Motor neuron (in vitro differentiated cells): ENCODE measurements at places on chromosomes 16 and 17. TPM values are rescaled to one million over a fixed set of nuclear protein-coding genes. Genes with fewer than 3 reads are reported as not detected.
A peak's percentile ranks its signal among the peaks of the same experiment; 100 is the strongest.

KRTAP2-1 gene
- total RNA-seq, result not detected in 2 replicates

SEZ6L2 gene
- total RNA-seq, result 72.8 and 79.6 TPM in 2 replicates

CDR2L gene
- total RNA-seq, result 16.0 and 16.3 TPM in 2 replicates

MT3 gene
- 4.9 and 5.0 TPM in 2 replicates for total RNA-seq

TBC1D3H gene
- not detected in 2 replicates for total RNA-seq

PRKCA gene
- 7.9 and 8.1 TPM in 2 replicates for total RNA-seq

DNA sequence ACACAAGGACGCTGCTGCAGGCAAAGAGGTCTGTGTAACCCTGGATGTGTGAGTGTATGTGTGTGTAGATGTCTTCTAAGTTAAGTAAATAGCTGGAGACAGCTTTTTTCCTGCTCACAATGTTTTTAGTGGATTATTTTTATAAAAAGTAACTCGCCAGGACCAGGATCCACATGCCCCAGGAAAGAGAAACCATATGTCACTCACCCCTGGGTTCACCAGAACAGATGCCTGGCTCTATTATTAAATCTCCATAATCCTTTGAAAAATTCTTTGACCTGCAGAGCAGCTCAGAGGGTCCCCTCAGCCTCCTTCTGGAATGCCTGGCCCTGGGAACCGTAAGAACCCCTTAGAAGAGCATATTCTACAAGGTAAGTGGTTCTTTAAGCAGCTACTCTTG is 18.0 kb downstream of the ABCC12 start:
- ATAC-seq, result no peak

GRCh38 chr17:45432405-45433158 is at the start of gene ARHGAP27:
ARHGAP27 (minus strand) TSS chr17:45432870; CDS start chr17:45430279, 2,591 bp downstream.
- peak; percentile 5 for ATAC-seq

DNA sequence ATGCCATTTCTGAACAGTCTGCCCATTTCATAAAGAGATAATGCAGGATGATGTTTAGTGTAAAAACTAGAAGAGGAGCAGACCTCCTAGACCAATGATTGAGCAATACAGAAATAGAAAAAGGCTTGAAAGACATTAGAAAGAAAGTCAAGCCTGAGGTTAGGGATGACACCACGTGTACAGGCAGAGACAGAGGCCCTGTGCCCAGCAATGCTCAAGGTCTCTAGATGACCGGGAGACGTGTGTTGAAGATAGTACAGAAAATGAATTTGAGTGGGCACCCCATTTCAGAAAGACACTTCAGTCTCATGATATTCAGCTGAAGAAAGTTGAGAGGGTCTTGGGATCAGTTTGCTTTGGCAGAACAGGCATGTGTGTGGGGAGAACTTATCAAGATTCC is 5.4 kb downstream of the GID4 start:
- no peak for ATAC-seq

GRCh38 chr17:22265807-22266206 is 573.5 kb downstream of the KCNJ18 start:
- ATAC-seq, result no peak

DNA sequence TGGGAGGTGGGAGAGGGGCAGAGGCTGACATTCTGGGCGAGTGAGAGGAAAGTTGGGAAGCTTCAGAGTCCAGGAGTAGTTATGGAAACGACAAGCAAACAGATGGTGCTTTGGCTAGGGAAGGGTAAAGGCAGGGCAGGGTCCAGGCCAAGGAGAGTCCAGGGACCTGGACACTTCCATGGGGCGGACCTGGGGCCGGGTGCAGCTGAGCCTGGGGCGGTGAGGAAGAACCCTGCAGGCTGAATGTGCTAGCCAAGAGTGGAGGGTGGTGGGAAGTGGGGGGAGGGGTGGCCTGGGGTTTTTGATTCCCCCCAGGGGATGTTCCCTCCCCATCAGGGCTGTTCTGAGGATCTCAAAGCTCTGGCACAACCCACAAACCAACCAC is 2.6 kb downstream of the PPP1R9B start:
- peak; percentile 3 for ATAC-seq

DNA sequence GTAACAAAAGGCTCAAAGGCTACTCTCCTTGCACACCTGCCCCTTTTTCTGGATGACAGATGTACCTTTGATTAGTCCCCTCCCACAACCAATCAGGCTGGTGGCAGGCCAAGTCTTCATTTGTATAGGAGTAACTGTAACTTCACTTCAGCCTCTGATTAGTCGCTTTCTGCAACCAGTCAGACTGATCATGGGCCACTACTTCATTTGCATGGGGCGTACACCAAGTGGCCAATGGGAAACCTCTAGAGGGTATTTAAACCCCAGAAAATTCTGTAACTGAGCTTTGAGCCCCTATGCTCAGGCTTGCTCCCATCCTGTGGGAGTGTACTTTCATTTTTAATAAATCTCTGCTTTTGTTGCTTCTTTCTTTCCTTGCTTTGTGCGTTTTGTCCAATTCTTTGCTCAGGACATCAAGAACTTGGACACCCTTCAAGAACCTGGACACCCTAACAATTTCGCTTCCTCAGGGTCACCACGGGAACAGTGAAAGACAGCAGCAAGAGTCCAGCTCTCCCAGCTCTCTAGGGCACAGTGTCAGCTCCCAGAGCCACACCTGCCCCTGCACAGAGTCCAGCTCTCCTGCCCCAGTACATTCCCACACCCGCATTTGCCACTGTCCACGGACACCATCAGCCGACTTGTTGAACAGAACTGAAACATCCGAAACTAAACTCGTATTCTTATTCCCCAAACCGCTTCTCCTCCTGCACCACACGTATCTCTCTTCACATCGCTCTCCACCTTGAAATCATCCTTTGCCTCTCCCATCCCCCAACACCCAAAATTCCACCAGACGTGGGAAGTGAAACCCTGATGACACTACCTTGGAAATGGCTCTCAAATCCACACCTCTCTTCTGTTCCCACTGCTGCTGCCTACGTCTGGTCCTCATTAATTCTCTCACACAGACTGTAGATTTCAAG is 53.4 kb downstream of the ABCC12 start:
- ATAC-seq, result no peak

DNA sequence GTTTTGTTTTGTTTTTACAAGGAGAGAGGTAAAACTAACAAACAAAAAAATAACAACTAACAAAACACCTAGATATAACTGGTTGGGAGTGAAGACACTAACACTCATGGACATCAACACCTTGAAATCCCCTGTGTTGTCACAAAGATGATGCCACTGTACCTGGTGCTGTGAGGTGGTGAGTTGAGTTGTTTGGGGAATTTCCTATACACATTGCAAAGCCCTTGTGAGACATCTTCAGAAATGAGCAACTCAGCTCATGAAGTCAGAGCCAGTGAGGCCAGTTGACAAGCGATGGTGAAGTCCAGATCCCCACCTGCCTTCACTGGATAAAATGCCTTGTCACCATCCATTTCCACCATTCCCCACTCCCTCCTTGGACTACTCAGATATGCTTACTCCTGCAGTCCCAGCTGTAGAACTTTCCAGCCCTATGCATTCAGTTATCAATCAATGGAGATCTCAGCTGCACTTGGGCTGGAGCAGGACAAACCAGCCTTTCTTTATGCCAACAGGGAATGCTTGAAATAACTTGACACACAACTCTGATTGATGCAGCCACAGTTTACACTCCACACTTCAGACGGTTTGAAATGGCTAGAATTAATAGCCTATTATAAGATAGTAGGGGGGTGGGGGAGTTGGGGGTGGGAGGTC is 22.2 kb downstream of the ANKFN1 start:
- ATAC-seq, result no peak

- ATAC-seq, result no peak
Observed at GRCh38 chr16:595942-596735, 6.3 kb downstream of the RAB40C start.

DNA sequence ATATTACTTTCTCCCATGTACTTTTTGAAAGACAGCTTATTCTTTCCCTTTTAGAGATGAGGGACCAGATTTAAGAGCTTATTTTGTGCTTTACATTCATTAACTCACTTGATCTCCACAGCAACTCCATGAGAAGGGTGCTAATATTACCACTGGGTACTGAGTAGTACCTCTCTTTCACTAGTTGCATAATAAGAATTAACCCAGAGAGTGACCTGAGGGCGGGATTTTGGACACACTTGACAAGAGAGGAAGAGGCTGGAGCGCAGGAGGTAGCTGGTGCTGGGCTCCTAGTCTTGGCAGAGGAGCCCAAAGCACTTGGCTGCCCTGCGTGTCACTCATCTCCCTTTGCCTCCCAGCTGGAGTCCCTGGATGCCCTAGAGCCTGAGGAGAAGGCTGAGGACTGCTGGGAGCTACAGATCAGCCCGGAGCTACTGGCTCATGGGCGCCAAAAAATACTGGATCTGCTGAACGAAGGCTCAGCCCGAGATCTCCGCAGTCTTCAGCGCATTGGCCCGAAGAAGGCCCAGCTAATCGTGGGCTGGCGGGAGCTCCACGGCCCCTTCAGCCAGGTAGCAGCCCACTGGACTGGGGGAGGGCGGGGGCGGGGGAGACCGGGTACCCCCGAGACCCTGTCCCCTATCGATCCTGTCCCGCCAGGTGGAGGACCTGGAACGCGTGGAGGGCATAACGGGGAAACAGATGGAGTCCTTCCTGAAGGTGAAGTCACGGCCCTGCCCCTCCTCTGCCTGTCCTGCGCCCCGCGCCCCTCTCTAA is 1.7 kb upstream of the MAZ start:
- no peak for ATAC-seq

- no peak for ATAC-seq
Observed at GRCh38 chr17:50699410-50699809, 8.3 kb downstream of the ANKRD40 start.

GRCh38 chr17:51913491-51914205 is 244.9 kb downstream of the CA10 start:
- no peak for ATAC-seq

DNA sequence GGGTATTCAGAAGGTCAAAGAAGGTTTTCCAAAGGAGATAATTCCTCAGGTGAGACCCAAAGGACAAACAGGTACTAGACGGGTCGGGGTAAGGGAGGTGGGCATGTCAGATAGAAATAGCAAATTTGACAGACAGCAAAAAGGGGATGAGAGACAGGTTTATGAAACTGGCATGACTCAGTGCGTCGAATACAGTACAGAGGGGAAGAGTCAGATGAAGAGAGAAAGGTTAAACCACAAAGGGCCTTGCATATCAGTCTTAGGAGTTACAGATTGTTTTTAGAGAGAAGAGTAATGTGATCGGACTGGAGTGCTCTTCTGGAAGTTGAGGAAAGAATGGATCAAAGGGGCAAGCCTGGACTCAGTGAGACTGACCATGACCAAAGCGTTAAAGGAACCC is 88.4 kb downstream of the ZZEF1 start:
- no peak for ATAC-seq
